ENCODE measurements at places on chromosomes 5 and 9.

DNA sequence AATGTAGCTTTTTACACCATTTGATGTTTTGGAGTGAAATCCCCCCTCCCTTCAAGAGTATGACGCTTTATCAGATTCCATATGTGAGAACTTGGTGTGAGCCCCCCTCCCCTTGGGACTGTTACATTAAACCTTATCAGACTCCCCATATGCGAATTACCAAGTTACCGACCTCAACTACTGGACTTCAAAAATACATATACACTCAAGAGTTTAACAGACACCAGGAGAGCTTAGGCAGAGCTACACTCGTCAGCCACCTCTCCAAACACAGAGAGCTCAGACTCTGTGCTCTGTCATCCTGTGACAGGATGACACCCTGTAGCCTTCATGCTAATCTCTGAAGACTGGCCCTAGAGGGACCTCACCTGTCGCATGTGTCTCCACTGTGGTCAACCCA lies 50.2 kb downstream of the FAM114A2 start:
- no peak overlapping the region for H3K4me3 ChIP-seq
- no peaks in the 10 kb centered on the region for H3K27me3 ChIP-seq
- H3K36me3 ChIP-seq: peaks cover 7% of the 10 kb centered on the region
- no peak overlapping the region for H3K27ac ChIP-seq
- H3K4me1 ChIP-seq: no peaks in the 10 kb centered on the region
- DNase-seq: no peak

GRCh38 chr5:28286566-28286965 lies 1248.2 kb upstream of the CDH9 start:
- H3K27me3 ChIP-seq: no peaks in the 10 kb centered on the region
- H3K27ac ChIP-seq: no peak overlapping the region

- no peaks in the 10 kb centered on the region for H3K27me3 ChIP-seq
- no peak overlapping the region for H3K4me3 ChIP-seq
- DNase-seq: no peak
- H3K27ac ChIP-seq: no peak overlapping the region
- no peaks in the 10 kb centered on the region for H3K36me3 ChIP-seq
These were observed 55.6 kb downstream of the ALG2 start for GRCh38 chr9:99166149-99166548.

DNA sequence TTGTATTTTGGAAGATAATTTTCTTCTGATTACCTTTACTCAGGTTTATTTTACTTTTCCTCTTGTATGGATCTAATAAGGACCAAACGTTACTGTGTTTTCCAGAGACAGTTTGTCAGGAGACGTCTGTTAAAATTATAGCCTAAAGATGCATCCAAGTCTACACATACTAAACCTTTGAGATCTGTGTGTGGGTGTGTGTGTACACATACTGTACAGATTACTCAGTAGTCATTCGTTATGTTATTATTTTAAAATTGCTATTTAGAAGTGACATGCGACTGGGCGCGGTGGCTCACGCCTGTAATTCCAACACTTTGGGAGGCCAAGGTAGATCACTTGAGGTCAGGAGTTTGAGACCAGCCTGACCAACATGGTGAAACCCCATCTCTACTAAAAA lies 51.6 kb upstream of the CNTLN start:
- H3K36me3 ChIP-seq: no peaks in the 10 kb centered on the region
- H3K4me1 ChIP-seq: peaks cover 13% of the 10 kb centered on the region
- H3K27ac ChIP-seq: no peak overlapping the region
- DNase-seq: no peak
- no peaks in the 10 kb centered on the region for H3K27me3 ChIP-seq
- H3K4me3 ChIP-seq: no peak overlapping the region

GRCh38 chr5:172453986-172454357 lies 353 bp downstream of the SH3PXD2B start:
- H3K27ac ChIP-seq: peak overlapping the region; percentile 89
- H3K4me1 ChIP-seq: peaks cover 8% of the 10 kb centered on the region
- H3K4me3 ChIP-seq: peak overlapping the region; percentile 99

DNA sequence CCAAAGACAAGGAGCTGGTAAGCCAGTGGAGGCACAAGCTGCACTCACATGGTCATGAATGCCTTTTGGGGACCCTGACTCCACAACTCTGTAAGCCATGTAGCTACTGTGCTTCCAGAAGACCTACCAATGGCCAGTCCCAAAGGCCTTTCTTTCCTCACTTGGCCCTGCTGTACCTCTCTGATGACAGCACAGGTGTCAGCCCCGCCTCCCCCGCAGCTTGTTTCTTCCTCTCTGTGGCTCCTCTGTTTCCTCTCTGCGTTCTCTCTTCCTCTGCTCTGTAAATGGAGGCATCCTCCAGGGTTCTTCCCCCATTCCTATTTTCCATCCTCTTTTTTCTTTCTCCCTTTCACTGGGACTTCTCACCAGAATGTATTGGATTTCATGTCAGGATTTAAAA lies 26.7 kb downstream of the SH3TC2 start:
- no peaks in the 10 kb centered on the region for H3K36me3 ChIP-seq
- no peak overlapping the region for H3K27ac ChIP-seq
- DNase-seq: no peak

- H3K36me3 ChIP-seq: no peaks in the 10 kb centered on the region
- no peak overlapping the region for H3K27ac ChIP-seq
- DNase-seq: no peak
- H3K4me3 ChIP-seq: no peak overlapping the region
These were observed 293.4 kb upstream of the PTGER4 start for GRCh38 chr5:40386289-40386688.

DNA sequence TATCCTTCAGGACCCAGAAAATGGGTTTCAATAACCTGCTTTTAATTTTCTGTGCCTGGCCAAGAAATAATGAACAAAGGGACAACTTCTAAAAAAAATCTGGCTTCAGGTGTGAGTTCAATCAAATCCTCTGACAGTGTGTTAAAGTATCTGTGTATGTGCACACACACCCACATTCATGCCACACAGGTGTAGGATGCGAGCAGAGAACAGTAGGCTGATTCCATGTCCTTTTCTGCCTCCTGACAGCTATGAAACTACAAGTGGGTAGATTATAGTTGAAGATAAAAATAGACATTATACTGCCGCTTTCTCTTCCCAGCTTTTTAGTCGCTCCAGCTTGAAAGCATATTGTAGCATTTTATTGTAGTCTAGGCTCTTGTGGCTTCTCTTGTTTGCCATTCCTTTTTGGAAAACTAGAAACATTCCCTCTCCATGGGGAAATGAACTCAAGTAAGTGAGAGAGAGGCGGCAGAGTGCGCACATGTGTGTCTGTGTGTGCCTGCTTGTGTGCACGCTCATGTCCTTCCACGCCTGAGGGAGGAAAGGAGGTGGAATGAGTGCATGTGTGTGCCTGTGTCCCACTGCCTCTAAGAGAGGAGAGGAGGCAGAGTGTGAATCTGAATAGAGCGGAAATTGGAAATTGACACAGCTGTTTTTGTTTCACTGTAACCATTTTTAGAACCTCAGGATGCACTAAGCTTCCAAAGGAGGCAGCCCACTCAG lies 273.0 kb downstream of the ELAVL2 start:
- H3K27ac ChIP-seq: no peak overlapping the region
- H3K4me1 ChIP-seq: peaks cover 10% of the 10 kb centered on the region
- no peaks in the 10 kb centered on the region for H3K36me3 ChIP-seq
- H3K4me3 ChIP-seq: no peak overlapping the region
- H3K27me3 ChIP-seq: peaks cover 8% of the 10 kb centered on the region
- DNase-seq: no peak

DNA sequence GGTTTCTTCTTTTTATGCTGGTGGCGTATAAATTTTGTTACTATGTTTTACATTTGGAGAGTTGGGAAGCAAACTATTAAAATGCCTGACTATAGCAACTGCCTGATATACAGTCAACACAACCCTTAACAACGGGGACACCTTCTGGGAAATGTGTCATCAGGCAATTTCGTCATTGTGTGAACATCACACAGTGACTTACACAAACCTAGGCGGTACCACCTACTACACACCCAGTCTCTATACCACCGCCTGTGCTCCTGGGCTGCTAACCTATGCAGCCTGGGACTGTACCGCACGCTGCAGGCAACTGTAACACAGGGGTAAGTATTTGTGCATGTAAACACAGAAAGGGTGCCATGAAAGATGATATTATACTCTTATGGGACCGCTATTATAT lies 1.3 kb upstream of the CDHR2 start:
- no peaks in the 10 kb centered on the region for H3K27me3 ChIP-seq
- no peak overlapping the region for H3K27ac ChIP-seq
- no peaks in the 10 kb centered on the region for H3K4me1 ChIP-seq

DNA sequence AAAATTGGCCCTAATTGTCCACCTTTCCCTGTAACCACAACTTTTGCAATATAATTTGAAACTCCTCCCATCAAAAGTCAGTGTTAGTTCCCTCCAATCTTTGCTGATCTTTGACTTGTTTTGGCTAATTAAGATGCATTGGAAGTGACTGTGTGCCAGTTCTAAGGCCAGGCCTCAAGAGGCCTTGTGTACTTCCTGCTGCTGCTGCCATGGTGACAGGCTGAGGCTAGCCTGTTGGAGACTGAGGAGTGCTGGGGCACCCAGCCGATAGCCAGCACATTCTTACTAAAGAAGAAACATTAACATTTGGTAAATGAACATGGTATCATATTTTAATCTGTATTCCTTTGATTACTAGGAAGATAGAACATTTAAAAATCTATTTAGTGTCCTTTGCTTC lies 86.5 kb downstream of the SREK1 start:
- no peak overlapping the region for H3K27ac ChIP-seq
- H3K4me3 ChIP-seq: no peak overlapping the region
- H3K27me3 ChIP-seq: no peaks in the 10 kb centered on the region
- no peaks in the 10 kb centered on the region for H3K36me3 ChIP-seq
- no peak for DNase-seq

DNA sequence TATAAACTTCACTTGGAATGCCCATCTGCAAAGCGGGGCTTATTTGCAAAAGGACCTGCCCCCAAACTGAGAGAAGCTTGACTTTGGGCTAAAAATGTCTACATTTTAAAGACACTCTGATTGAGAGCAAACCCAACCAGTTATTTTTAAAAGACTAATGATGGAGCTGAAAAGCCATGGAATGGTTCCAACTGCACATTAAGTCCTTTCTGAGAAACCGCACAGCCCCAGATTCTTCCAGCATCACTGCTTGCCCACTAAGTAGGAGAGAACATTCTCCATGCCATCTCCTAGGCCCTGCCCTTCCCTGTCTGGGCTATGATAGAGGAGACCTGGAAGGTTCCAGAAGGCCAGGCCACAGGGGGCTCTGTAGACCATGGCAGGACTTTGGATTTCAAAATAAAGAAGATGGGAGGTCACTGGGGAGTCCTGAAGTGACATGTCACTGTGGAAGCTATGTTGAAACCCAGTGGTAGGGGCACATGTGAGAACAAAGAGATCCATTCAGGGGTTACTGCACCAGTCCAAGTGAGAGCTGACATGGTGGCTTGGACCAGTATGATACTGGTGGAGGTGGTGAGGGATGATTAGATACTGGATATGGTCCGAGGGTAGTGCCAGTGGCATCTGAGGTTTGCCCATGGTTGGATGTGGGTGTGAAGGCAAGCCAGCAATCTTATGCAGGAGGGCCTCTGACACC lies 179.2 kb downstream of the DAB2IP start:
- H3K4me3 ChIP-seq: no peak overlapping the region
- H3K27me3 ChIP-seq: peaks cover 4% of the 10 kb centered on the region
- no peaks in the 10 kb centered on the region for H3K36me3 ChIP-seq
- no peaks in the 10 kb centered on the region for H3K4me1 ChIP-seq
- H3K27ac ChIP-seq: no peak overlapping the region

- no peaks in the 10 kb centered on the region for H3K27me3 ChIP-seq
- DNase-seq: no peak
- no peak overlapping the region for H3K27ac ChIP-seq
- H3K4me1 ChIP-seq: no peaks in the 10 kb centered on the region
- H3K4me3 ChIP-seq: no peak overlapping the region
- H3K36me3 ChIP-seq: no peaks in the 10 kb centered on the region
These were observed 2176.8 kb upstream of the C9orf72 start for GRCh38 chr9:29750062-29750461.

DNA sequence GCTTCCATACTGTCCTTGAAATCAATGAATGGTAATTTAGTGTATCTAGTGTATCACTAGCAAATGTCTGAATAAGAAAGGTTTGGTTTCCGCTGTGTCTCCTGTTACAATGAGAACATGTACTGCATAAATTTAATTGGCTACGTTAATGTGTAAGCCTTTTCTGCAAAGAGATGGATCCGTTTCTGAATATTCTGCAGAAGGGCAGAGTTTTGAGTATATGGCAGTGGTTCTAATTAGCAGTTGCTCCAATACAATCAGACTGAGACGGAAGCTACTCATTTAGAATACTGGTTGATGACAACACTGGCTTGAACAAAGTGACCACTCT lies 555 bp upstream of the PCDHGC4 start:
- no peaks in the 10 kb centered on the region for H3K36me3 ChIP-seq
- peak overlapping the region; percentile 5 for H3K27ac ChIP-seq
- H3K4me3 ChIP-seq: peak overlapping the region; percentile 81
- peaks cover 12% of the 10 kb centered on the region for H3K4me1 ChIP-seq
- peaks cover 14% of the 10 kb centered on the region for H3K27me3 ChIP-seq
- DNase-seq: no peak

DNA sequence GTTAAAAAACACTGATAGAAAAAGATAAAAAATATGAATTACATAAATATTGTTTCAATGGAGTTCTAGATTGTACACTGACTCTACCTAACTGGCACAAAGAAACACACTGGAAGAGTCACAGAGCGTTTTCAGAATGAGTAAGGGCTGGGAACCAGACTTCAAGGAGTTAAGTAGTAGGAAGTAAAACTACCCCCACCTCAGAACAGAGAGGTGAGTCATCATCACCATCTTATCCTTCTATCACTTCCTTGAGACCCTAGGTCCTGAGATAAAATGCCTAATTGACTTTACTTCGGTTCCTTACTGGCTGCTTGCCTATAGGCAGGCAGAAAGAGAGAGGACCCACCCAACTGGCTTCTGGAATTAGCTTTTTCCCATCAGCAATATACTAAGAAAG lies 79.7 kb downstream of the ELAVL2 start:
- H3K4me1 ChIP-seq: peaks cover 26% of the 10 kb centered on the region
- no peaks in the 10 kb centered on the region for H3K36me3 ChIP-seq
- H3K4me3 ChIP-seq: no peak overlapping the region
- H3K27ac ChIP-seq: no peak overlapping the region

- DNase-seq: no peak
- peaks cover 52% of the 10 kb centered on the region for H3K27me3 ChIP-seq
- no peaks in the 10 kb centered on the region for H3K4me1 ChIP-seq
- no peak overlapping the region for H3K27ac ChIP-seq
These were observed 141.3 kb upstream of the ZNF366 start for GRCh38 chr5:72648480-72648879.

Measured in endodermal cell (in vitro differentiated cells).